ENCODE measurements at places on chromosomes 1 and 21.

GRCh38 chr1:15802234-15802965 is 5.0 kb downstream of the UQCRHL start:
- no peak for DNase-seq

DNA sequence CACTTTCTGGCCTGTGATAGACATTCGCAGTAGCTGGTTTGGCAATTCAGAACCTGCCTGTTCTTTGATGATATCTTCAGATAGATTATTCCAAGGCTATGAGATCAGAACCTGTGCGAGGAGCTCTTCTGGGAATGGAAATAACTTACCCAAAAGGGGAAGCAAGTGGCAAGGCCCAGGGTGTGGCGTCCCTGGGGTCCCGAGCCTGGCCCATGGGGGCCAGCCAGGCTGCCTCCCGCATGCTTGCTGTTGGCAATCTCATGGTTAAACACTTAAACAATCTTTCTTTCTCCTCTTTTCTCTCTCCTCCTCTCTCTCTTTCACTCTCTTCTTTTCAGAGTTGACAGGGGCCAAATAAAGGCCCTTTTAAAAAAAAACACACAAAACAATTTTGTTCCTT is 108.1 kb downstream of the RNF220 start:
- DNase-seq = no peak

- no peak for DNase-seq
These were observed 142.2 kb downstream of the PAPPA2 start for GRCh38 chr1:176605176-176605575.

GRCh38 chr1:150061632-150062101 is 5.9 kb upstream of the VPS45 start:
- DNase-seq = no peak

DNA sequence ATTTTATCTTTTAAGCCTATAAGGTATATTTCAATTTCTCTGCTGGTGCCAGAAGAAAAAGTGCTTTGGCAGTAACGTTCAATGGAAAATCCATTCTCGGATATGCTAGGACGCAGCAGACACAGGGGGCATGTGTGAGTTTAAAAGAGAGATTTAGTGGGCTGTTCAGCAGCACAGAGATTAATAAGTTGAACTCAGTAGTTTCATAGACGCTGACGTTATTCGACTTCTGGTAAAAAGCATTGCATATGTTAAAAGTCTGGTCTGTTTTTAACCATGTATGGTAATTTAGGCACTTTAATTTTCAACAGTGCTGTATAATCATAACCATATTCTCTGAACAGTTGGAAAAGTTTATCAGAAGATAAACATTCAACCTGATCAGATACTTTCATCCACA is 99.6 kb downstream of the ATP6V1G3 start:
- no peak for DNase-seq

DNA sequence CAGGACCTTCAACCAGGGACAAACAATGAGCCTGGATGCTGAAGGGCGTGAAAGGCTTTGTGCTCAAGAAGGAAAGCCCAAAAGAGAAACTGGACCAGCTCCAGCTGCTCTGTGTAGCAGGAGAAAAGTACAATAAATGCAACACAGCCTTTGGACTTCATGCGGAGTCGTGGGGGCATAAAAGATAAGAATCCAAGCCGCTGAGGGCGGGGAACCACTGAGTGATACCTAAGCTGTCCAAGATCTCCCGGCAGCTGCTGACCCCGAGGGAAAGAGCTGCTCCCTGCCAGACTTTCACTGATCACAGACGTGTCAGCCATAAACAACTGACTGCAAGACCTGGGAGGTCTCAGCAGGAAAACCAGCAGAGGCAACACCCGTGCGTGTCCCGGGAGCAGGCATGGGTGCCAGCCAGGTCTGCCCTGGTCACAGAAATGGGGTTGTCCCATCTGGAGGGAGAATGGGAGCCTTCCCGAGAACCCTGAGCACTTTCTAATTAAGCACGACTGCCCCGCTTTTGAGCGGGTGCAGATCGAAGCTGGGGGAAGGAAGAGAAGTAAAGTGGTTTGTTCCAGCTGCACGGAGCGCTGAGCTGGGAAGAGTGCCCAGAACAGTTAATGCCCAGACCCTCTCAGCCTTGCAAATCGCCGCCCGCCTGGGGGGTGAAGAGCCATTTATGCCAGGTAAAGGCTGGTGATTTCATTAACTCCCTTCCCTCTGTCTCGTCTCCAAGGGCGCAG is 68.3 kb upstream of the TARDBP start:
- peak; percentile 97 for DNase-seq

Measured in NCI-H1105 (cell line).